Dermis blood vessel endothelial cell (primary cell): ENCODE measurements at places on chromosomes 3 and 15. TPM values are rescaled to one million over a fixed set of nuclear protein-coding genes. Genes with fewer than 3 reads are reported as not detected.

GRCh38 chr3:4834403-4834866 lies 144.8 kb upstream of the BHLHE40 start:
- DNase-seq = no peak

DNA sequence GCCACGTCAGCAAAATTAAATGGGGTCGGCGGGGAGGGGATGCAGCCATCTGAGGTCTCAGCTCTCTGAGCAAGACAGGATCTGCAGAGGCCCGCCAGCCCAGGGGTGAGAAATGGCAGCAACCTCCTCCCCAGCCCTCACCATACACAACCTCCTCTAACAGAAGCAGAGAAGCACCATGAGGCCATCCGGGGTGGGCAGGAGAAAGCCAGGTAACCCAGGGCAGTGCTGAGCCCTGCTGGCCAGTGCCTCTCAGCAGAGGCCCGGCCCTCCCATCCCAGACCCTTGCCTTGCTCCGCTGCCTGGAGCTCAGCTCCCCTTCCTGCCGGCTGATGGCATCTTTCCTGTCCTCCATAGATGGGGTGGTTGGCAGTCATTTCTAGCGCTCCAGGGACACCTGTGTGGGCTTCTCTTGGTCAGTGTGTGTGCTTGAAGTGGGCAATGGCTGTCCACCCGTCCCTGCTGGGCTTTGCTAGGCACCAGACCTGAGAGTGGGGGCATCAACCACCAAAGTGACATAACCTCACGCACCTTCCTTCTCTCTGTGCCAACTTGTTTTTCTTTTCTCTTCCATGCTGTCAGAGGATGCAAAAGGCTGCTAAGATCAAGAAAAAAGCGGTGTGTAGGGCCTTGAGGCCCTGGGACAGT lies 175.8 kb downstream of the NSMCE3 start:
- DNase-seq = no peak

- DNase-seq = no peak
Measured at GRCh38 chr3:8020047-8020841, 481.4 kb upstream of the LMCD1 start.

GRCh38 chr3:37742121-37742520 lies 119.6 kb upstream of the CTDSPL start:
- no peak for DNase-seq

GRCh38 chr3:167750272-167750971 lies 14.9 kb downstream of the SERPINI1 start:
- DNase-seq = no peak

- no peak for DNase-seq
Measured at GRCh38 chr3:141288336-141288990, 56.8 kb downstream of the PXYLP1 start.

- DNase-seq = no peak
Measured at GRCh38 chr3:188331166-188331565, 177.2 kb downstream of the LPP start.

DNA sequence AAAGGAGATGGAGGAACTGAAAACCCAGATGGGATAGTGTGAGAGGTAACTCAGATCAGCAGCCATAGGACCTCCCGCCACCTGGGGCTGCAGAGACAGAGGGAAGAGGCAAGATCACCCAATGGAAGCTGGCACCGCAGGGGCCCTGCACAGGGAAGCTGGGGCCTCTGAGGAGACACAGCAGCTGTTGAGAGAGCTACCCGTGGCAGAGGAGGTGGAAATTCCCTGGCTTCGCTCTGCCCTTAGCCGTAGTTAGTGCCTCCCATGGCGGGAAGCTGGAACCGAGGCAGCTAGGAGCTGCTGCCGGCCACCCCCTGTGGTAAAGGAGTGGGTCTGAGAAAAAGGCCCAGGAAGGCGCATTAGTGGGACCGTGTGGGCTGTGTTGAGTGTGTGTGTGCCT lies 18.0 kb upstream of the PLXNA1 start:
- no peak for DNase-seq

DNA sequence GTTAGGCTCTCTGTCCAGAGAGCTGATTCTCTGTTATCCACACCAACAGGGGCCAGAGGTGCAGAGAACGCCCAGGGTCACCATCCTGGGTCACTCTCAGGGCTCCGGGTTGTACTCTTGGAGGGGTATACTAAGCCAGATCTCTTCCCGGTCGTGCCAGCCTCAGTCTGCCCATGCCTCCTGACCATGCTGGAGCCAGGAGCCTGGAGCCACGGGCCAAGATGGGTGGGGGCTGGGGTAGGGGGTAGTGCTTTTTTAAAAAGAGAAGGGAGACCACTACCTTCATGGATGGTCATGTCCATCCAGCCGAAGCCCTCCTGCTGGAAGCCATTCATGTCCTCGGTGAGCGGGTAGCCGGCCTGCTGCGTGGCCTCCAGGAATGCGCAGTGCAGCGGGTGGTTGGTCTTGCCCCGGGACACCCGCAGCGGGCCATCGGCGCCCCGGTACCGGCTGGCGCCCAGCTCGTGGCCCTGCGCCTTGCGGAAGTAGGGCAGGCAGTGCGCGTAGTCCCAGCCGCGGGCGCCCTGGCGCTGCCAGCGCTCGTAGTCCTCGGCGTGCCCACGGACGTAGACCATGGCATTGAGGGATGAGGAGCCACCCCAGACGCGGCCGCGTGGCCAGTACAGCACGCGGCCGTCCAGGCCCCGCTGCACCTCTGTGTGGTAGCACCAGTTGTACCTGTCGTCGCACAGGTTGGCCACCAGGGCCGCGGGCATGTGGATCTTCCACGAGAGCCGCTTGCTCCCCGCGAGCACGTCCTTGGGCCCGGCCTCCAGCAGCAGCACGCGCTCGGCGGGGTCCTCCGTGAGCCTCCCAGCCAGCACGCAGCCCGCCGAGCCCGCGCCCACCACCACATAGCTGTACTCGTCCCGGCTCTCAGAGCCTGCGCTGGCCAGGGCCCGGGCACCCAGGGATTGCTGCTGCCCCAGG lies 22.9 kb downstream of the CHDH start:
- no peak for DNase-seq

- DNase-seq = no peak
Measured at GRCh38 chr3:126948980-126949535, 33.9 kb upstream of the PLXNA1 start.

DNA sequence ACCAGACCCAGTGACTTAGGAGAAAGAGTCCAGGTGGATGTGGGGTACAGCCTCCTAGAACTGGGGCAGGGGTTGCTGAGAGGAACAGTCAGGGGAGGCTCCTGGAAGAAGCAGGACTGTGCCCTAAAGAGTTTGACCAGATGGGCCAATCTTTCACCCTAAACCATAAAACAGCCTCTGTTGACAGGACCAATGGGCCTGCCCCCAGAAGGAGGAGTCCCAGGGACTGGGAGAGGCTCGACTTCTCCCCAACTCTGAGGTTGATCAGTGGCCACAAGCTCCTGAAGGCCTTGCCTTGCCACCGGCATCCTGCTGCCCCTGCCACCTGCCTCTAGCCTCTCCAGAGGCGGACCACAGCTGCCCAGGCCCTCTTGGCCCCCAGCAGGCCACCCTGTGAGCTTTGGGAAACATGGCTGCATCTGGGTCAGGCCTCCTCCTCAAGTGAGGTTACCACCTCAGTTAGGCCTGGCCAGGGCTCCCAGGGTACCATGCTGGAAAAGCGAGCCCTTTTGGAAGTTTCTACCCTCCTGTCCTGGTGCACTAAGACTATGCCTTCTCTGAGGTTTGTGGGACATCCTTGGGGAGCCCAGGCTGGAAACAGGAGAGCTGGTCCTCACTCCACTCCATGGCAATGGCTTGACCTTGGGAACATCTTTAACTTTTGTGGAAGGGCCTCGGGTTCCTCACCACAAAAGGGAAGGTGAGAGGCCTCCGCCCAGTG lies 2.8 kb downstream of the VIPR1 start:
- DNase-seq = no peak

- DNase-seq = no peak
Measured at GRCh38 chr3:46974421-46975171, 1.9 kb downstream of the CCDC12 start.

Gene KLHL25
- 5.4 and 7.9 TPM in 2 replicates for total RNA-seq

Gene IL17RE
- total RNA-seq = 0.14 and 0.17 TPM in 2 replicates

Gene PLCD1
- total RNA-seq = 19.7 and 20.4 TPM in 2 replicates

Gene SLCO2A1
- 4.9 and 10.7 TPM in 2 replicates for total RNA-seq

Gene SAMMSON
- not detected in 2 replicates for total RNA-seq

Gene ANKRD63
- not detected in 2 replicates for total RNA-seq
